ENCODE measurements at places on chromosomes 1 and 21.

- DNase-seq: no peak
Measured at GRCh38 chr1:111085676-111086075, 54.2 kb downstream of the DRAM2 start.

GRCh38 chr1:13723810-13724209 lies 23.8 kb downstream of the PRDM2 start:
- no peak for DNase-seq

- no peak for DNase-seq
Measured at GRCh38 chr1:166956057-166956850, 19.1 kb downstream of the ILDR2 start.

- DNase-seq: no peak
Measured at GRCh38 chr1:64875606-64876005, 90.7 kb downstream of the JAK1 start.

GRCh38 chr1:76125473-76126219 lies 51.1 kb downstream of the ST6GALNAC3 start:
- peak; percentile 49 for DNase-seq

GRCh38 chr1:30705698-30706097 lies 17.7 kb downstream of the MATN1 start:
- DNase-seq: no peak

DNA sequence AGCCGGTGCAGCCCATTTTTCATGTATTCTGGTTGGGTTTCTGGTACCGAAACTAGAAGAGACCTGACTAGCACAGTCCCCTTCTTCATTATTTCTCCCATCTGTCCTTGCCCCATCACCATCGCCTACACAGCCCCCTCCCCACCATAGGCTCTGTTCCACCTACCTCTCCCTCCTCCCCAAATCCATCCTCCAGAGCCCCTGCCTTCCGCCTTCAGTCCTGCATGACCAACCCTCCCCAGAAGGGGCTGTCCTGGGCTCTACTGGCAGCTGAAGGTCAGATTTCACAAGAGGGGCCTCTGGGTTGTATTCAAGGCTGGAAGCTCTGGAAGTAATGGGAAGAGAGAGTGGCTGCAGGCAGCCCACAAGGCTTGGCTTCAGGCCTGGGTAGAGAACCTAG lies 55.2 kb downstream of the SDC3 start:
- DNase-seq: no peak

- no peak for DNase-seq
Measured at GRCh38 chr1:167298325-167298724, 77.6 kb downstream of the POU2F1 start.

GRCh38 chr1:204574016-204574864 lies 58.0 kb downstream of the MDM4 start:
- DNase-seq: no peak

- no peak for DNase-seq
Measured at GRCh38 chr1:237685551-237685950, 205.2 kb downstream of the ZP4 start.

DNA sequence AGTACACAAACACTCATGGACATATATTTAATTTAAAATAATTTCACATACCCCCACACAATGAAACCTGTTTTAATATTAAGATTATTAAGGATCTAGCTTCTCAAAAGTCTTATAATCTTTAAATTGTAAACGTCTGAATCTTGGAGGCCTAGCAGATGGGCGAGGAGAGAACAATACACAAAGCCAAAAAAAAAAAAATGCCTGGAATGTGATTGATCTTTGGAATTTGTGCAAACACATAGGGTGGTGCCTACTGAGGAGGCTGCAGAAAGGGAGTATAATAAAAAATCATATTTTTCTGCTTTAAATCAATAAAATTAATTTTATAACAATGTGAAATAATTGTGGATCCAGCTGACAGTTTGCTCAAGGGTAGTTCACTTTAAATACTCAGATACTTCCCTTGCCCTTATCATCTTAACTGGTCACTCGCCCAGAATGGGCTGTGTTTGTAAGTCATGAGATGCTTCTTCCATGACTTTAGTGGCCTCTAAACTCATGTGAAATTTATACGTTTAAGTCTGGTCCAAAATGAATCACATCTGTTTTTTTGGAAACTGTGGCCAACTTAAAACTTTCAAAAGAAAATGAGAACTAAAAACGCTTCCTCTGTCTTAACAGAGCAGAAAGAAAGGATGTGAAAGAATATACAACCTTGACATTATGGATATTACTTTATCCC lies 802.8 kb upstream of the CXADR start:
- no peak for DNase-seq

GRCh38 chr1:196361112-196361714 lies 247.0 kb downstream of the KCNT2 start:
- DNase-seq: no peak

- peak; percentile 35 for DNase-seq
Measured at GRCh38 chr1:57530206-57530910, 106.5 kb upstream of the DAB1 start.

- DNase-seq: no peak
Measured at GRCh38 chr1:78651241-78651640, 1.6 kb downstream of the IFI44 start.

GRCh38 chr1:171421413-171422020 lies 63.8 kb upstream of the PRRC2C start:
- DNase-seq: no peak

GRCh38 chr1:223364685-223365382 lies 858 bp upstream of the SUSD4 start:
- DNase-seq: no peak

DNA sequence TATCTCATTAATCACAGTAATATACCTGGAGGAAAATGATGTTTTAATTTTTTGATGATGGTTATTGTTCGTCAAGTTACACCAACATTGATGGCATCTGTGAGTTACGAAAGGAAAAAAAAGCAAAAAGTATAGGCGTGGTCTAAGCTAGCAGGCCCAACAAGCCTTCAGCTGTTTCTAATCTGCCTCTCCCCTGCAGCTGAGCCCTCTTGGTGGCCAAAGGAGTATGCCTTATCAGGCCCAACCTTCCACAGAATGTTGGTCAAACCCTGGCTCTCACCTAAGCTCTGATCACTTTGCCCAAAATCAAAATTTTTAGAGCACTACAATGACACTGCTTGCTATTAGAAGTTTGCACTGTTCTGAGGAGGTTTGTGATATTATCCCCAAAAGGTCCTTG lies 4.9 kb downstream of the C1orf105 start:
- no peak for DNase-seq

GRCh38 chr1:214216779-214217178 lies 64.2 kb upstream of the SMYD2 start:
- DNase-seq: no peak

GRCh38 chr1:22428672-22429071 lies 23.0 kb upstream of the ZBTB40 start:
- DNase-seq: no peak

DNA sequence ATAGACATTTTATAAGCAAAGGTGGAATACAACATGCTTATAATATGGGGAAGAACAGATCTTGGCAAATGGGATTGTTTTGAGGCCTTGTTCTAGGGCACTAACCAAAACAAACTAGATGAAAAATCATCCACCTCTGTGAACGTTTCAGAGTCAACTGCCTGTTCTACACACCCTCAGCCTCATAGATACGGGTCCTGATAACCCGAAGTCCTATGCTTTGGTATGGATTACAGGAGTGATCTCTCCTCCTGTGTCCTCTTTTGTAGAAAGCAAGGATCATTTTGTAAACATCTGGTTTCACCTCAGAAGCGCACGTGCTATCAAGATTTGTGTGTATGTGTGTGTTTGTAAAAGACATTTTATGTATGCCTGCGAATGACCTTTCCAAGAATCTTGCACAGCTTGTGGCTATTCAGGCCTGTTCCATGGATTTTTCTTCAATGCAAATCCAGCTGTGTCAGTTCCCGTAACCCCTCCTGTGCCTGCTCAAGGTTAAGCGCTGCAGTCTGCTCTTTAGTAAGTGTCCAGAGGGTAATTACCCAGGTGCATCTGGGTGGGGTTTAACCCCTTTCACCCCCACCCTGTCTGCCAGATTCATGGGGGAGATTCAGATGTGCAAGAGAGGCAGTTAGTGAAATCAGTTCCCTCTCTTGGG lies 132.4 kb downstream of the ROR1 start:
- DNase-seq: no peak
